LNCaP clone FGC (cell line): ENCODE measurements at places on chromosomes 6 and 20.

DNA sequence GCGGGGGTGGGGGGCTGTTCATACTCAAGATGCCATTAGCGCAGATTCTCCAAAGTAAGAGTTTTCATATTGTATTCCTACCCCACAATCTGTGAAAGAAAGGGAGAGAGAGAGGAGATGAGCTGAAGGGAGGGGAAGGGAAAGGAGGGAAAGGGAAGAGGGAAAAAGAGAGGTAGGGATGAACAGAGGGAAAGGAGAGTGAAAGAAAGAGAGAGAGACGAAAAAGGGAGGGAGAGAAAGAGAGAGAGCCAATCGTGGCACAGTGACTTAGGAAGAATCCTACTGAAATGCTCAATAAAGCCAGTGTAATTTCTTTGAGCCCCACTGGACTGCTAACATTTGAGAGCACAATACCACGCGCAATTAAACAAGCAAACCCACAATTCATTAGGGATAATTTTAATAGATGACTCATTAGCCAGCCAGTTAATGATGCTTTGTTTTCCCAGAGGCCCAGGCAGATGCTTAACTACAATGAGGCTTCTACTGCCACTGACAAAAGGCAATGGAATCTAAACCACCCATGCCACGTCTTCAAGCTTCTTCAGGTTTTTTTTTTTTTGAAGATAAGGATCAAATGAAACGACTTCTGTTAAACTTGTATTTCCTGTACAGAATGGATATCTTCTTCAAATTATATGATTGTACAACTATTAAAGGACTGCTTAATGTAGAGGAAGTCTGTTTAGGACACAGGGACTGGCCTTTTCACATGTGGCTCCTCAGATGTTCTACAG lies 306.8 kb downstream of the FOXC1 start:
- no peak for DNase-seq

DNA sequence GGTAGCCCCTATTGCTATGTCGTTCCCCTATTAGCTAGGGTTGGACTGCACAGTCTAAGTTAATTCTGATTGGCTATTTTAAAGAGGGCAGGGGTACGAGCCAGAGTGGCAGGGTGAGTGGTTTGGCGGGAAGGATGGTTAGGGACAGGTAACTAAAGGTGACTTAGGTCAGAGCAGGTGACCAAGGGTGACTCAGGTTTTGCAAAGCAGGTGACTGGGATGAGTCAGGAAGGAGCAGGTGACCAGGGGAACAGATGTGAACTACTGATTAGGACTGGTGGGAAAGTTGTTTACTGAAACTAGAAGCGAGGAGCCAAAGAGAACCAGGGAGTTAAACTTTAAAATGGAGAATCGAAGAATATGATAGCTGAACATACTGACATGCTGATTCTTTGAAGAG lies 295.2 kb downstream of the GJA1 start:
- DNase-seq, result no peak

GRCh38 chr6:37695857-37696219 lies 1.8 kb downstream of the MDGA1 start:
- no peak for DNase-seq

DNA sequence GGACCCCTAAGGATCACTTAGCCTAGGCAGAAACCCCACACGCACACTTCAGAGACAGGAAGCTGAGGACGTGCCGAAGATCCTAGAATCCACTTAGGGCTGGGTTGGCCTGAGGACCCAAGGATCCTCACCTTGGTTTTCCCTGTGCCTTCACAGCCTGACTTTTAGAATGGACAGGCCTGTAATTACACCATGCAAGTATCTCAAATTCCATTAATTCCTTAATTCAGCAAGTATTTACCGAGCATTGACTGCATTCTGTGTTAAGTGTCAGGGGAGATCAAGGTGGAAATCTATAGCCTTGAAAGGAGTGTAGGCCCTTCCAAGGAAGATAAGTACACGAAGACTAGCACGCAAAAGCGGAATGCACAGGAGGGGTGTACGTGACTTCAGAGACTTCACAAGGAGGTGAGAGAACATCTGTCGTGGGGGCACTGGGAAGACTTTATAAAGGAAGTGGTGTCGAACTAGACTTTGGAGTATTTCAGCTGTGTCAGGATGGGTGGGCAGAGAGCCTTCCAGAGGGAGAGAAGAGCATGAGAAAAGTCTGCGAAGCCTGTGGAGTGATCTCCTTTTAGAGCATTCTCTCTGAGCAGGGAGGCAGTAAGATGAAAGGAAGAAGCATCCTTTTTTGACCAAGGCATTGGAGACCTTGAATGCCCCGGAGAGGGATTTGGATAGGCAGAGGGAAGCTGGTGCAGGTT lies 4.0 kb downstream of the DSP start:
- no peak for DNase-seq
